NCI-H748 treated with DMSO at 0.1 percent for 48 hours (cell line): ENCODE measurements at places on chromosomes 2 and 18.
A peak's percentile ranks its signal among the peaks of the same experiment; 100 is the strongest.

- DNase-seq = no peak
Observed at GRCh38 chr2:99490623-99491461, 1.0 kb upstream of the REV1 start.

DNA sequence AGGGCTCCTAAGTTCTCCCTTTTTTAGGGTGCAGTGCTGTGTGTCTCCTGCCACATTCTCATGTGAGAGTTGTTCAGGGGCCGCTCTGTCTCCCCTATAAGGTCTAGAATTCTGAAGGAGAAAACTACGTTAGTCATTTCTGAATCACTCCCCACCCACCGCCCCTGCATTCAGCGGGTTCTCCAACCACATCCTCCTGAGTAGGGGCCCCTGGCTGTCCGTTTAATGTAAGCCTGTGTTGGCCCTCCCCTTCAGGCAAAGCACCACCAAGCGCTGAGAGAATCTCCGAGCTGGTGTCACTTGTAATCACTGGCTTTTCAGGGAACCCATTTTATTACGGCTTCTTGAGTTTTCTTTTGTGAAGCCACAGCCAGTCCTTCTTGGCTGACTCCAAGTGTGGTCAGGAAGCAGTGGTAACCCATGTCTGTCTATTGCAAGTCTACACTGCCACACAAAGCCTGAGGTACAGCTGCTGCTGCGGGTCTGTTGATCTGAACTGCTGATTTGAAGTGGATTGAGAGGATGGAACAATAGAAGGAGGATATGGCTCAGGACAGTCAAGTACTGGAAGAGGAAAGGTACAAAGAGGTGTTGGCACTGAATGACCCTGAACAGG is 16.9 kb downstream of the LCT start:
- no peak for DNase-seq

DNA sequence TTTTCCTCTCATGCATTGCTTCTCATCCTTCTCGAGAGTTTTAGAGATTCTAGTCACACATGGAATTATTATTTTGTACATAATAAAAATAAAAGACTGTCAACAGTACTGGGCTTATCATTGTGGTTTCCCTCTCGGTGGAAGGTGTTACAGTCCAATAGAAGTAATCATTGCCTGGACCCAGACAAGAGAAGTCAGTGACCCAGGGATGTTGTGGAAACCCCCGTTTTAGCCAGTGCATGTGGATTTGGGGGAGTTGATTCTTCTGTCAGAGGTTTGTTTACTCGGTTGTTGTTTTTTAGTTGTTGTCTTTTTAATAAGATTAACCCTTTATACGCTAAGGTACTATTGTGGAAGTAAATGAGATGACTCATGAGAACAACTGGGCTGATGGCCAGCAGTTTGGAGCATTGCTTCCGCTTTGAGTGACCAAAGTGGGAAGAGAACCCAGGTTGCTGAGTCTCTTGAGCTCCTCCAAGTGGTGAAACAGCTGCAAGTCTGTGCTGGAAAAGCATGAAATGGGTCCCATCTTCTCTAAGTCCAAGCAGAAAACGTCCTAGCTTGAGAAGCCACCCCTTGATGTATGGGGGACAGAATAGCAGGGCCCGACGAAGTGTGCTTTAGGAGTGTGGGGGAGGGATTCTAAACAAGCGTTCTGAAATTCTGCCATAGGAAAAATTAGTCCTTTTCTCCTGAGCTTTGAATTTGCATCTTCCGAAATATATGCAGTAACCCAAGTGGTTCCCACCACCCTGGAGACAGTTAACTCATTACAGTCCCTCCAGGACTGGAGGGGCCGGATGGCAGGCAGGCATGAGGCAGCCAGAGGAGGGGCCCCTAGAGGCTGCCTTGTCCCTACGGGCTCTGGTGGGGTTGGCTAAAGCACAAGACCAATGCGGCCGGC is 61.8 kb upstream of the GPR45 start:
- peak; percentile 5 for DNase-seq

GRCh38 chr2:135473567-135473966 is 57.5 kb downstream of the ZRANB3 start:
- DNase-seq = no peak

- DNase-seq = peak; percentile 72
Observed at GRCh38 chr18:59881728-59882656, 17.8 kb upstream of the PMAIP1 start.

- peak; percentile 47 for DNase-seq
Observed at GRCh38 chr2:175834477-175834876, 167.6 kb downstream of the LNPK start.

- no peak for DNase-seq
Observed at GRCh38 chr2:119160361-119160990, 1.9 kb upstream of the C1QL2 start.
